ENCODE measurements at places on chromosomes 2 and 18.

- no peak for DNase-seq
Observed at GRCh38 chr2:25071966-25072365, 30.1 kb downstream of the EFR3B start.

GRCh38 chr2:100196786-100197494, 54.5 kb upstream of the AFF3 start:
- DNase-seq: no peak

DNA sequence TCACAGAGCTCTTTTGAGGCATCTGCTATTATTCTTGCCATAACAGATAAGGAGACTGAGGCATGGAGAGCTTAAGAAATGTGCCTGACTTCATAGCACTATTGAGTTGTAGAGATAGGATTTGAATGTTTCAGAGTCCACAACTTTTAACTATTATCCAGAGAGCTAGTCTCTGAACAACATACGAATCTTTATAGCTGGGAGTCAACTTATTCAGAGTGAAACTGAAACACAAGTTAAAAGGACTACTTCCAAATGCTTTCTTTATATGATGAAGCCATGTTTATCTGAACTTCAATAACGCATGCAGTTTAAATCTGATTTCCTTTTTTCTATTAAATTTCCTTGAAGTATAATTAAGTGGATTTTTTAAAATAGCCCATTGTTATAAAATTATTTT, 268.8 kb downstream of the IKZF2 start:
- DNase-seq: no peak

DNA sequence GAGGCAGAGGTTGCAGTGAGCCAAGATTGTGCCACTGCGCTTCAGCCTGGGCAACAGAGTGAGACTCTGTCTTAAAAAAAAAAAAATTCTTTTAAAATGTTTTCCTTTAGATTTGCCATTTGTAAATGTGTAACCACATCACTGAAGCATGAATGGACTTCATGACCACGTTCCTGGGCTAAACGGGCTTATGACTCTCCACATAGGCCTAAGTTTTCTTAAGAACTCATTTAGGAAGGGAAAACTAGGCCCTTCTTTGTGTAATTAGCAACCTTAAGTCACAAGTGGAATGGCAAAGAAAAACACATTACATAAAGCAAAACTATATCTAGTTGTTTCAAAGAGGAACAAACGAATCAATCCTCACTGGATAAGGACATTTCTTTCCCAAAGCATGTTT, 99.5 kb downstream of the MEIS1 start:
- no peak for DNase-seq

DNA sequence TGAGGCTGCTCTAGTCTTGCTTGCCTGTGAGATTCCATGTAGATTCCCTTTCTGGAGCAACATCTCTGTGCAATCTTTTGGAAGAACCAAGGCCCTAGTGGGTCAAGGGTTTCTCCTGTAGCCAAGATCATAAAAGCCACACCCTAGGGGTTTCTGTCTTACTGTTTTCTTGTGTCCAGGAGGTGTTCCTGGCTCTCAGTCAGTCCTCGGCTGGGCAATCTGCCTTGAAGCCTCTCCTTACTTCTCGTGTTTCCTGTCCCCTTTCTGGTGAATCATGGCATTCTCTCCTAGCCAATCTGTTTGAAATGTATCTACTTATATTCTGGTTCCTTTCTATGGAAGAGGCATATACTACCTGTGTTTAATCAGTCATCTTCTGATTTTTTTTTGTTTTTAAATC, 484.8 kb upstream of the UBE2E3 start:
- DNase-seq: no peak

All from AG09319 (cell line).